ENCODE measurements at places on chromosomes 7 and 10.

- DNase-seq = no peak
These were observed 126.0 kb upstream of the MGMT start for GRCh38 chr10:129341087-129341486.

GRCh38 chr7:1219498-1219897 is 13.2 kb upstream of the UNCX start:
- no peak for DNase-seq

DNA sequence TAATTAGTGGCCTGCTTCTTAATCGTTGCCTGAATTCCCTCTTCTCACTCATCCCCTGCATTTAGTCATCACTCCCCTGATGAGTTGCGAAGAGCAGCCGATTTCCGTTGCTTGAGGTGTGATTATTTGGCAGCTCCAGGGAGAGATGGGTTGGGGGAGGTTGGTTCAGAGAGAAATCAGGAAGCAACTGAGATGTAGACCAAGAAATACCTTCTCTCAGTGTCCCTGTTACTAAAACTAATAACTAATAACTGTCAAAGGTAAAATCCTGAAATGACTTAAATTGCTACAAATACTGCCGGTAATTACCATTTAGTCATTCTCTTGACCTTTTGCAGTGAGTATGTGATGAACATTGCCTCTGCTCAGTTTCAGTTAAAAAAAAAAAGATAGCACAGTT is 76.9 kb downstream of the ELMO1 start:
- no peak for DNase-seq

DNA sequence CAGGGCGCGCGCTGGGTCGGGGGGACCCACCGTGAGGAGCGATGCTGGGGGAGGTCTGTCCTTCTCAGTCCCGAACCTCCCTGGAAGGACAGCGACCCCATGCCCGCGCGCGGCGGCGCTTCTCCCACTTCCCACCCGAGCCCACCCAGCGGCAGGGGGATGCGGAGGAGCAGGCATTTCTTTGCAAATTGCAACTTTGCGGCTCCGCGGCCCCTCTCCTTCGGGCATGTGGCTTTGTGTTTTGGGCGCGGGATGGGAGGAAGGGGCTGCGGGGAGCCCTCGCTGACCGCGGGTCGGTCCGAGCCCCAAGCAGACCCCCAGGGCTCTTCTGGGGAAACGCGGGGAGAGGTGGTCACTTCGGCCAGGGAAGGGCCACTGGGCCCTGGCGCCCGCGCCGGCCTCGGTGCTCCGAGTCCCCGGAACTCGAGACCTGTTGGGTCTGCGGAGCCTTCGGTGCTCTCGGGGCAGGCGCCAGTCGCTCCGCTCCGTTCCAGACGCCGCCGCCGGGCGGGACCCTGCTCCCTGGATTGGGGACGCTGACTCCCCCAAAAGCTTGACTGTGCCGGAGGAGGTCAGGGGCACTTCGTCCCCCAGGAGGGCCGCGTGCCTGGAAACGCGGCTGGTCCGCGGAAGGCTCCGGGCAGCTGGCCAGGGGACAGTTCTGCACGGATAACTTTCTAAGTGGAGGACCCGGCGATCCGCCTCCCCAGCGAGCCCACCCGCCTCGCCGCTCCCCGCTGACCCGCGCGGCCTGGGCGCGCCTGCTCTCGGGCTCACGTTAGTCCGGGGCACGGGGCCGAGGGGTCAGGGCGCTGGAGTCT is 164.2 kb upstream of the DPP6 start:
- no peak for DNase-seq

DNA sequence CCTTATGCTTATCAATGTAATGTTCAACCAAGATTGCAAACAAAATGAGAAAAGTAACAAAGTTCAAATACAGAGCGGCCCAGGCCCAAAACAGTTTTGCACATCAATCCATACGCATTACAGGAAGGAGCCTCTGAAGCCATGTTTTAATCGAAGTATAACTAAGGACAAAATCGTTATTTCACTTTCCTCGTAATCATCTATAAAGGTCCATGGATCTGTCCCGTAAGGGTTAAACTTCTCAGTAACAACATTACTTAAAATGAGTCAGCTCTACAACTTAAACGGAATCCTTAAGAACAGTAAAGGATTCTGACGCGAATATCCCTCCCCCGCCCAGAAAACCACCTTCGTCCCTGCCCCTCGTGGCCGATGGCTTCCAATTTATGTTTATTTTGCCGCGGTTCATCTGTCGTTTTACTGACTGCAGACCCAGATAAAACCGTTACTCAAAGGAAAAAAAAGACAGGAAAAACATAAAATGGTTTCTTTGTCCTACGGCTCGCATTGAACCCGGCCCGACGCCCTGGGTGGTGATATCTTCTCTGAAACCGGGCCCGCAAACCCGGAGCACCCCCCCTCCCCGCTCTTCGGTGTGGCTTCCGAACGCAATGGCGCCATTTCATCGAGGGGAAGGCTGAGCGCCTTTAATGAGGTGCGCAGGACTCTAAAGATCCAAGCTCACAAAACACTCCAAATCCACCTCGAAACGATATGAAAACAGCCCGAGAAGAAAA is 1.1 kb downstream of the HNRNPA2B1 start:
- peak; percentile 60 for DNase-seq

DNA sequence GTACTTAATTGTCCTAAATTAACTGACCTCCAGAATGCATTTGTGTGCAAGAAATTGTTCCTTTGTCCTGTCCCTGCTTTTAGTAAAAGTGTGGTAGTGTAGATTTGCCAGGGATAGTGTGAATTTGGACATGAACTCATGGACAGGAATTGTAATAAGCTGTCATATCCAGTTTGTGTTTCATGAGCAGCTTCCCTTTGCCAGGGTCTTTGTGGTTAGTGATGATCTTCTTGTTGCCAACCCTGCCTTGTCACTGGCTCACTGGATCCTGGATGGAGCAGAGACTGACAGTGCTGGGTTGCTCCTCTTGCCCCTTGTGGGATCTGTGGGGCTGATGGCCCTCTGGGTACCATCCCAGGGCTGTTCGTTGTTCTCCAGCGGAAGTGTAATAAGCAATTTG is 110.1 kb downstream of the CCNY start:
- DNase-seq = no peak

DNA sequence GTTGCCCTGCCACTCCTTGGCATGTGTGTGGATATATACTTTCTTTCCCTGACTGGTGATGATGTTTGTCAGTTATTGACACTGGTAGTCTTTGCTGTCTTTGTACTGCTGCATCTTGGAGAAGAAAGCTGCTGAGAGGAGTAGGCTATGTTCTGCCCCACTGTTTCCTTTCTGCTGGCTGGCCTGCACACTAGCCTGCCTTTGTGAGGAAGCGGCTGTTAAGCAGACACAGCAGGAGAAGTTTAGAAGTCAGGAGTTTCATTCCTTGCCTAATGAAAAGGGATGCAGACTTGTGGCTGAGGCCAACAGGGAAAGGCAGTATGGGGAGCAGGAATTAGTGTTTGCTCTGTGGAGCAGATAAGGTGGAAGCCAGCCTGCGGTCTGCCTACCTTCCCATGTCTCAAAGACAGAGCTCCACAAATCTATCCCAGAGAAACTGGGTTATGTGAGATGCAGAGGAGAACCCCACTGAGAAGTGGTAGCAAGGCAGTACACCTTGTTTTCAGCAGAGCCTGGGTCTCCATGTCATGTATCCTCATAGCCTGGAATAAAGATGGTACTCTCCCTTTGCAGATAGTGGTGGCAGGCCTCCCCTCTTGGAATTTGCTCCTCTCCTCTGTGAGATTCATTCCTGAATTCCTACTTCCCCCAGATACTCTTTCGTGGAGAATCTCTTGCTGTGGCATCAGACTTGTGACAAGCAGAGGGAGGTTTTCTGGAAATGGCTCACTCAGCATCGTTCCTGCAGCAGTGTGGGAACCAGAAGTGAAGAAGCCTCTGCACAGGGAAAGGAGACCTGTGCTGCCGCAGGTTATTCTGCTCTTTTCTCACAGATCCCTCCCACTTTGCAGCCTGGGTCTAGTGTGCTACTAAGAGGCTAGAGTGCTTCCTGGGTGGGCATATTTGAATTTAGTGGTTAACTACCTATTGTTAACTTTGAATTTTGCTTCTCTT is 130.2 kb downstream of the LRRC4 start:
- no peak for DNase-seq

GRCh38 chr7:127996253-127997071 is 34.8 kb downstream of the LRRC4 start:
- DNase-seq = no peak

GRCh38 chr10:92150823-92151222 is 140.1 kb downstream of the CPEB3 start:
- no peak for DNase-seq

DNA sequence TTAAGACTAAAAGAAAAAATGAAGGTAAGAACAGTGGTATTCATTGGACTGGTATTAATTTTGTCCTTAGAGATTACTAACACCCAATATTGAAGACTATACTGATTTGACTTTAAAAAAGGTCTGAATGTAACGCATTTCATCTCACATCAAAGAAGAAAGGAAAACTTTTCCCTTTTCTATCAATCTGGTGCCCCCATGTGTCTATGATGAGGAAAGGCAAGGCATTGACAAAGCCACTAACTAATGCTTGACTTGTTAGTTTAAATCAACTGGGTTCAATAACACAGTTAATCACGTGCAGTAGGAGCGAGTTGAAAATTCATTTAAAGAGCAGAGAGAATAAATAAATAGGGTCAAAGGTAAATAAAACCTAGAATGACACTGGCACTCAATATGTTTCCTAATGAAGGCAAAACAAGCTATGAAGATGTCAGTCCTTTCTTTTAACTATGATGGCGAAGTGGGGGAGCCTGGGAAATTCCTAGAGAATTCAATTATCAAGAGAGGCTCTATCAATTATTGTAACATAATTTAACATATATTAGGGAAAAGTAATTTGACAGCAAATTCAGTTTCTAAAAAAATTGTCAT is 180.9 kb downstream of the ANK3 start:
- DNase-seq = no peak

- DNase-seq = no peak
These were observed 839.7 kb downstream of the CNTNAP2 start for GRCh38 chr7:146956321-146956720.

DNA sequence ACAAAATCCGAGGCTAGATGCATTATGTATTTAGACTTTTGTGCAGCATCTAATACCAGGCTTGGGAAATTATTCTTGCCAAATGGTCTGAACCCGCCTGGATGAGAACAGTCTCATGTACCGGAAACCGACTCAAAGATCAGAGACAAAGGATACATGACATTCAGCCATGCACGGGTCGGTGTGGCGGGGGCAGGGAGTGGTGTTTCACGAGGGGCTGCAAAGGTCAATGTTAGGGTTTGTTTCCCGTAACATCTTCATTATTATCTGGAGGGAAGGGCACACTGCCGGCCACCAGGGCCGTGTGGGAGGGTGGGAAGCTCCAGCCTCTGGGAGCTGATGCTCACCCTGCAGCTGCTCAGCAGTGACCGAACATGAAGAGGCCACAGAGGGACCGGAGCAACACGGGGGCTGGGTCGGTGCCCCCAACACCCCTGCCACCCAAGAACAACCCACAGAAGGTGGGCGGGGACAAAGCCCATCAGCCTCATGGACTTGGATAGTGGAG is 23.1 kb downstream of the CNPY1 start:
- no peak for DNase-seq

DNA sequence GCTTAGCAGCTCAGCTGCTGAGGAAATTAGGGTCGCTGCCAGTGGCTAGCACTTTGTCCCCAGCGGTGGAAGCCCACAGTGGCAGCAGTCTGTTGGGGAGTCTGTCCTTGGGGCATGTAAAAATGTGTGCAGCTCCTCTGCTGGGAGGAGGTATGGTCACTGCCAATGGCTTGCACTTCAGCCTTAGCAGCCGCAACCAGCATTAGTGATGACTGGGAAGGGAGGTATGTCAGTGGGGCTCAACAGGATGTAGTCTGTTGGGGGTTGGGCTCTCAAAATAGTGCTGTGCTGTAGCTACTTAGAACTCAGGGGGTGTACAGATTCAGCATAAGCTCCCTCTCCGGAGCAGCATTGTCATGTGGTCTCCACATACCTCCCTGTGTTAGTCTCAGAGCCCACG is 189.9 kb downstream of the ZEB1 start:
- DNase-seq = no peak

GRCh38 chr10:15572531-15573045 is 147.1 kb downstream of the ITGA8 start:
- no peak for DNase-seq

DNA sequence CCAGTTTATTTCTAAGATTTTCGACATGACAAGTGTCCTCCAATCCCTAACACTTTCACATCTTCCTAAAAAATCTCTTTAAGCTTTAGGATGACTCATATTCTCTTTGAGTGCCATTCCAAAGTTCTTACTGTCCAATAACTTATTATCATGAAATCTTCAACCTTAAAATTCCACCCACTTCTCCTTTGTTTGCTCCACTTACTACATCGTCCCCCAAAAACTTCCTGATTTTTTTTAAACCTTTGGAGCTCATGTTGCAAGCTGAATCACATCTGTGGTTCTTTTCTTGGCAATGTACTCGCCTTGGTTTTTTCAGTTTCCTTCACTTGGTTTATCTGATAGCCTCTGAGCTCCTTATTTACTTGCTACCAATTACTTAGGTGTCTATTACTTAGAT is 39.2 kb upstream of the JCAD start:
- DNase-seq = no peak

GRCh38 chr7:134737566-134738345 is 41.7 kb upstream of the CALD1 start:
- DNase-seq = no peak

- no peak for DNase-seq
These were observed 10.3 kb downstream of the TECPR1 start for GRCh38 chr7:98241674-98242241.

GRCh38 chr10:3491571-3491970 is 293.4 kb downstream of the KLF6 start:
- no peak for DNase-seq

GRCh38 chr10:119073584-119073983 is 7.0 kb downstream of the EIF3A start:
- no peak for DNase-seq

Measured in SW 1271 (cell line).